WTC11 (cell line): ENCODE measurements at places on chromosomes 12 and 14. TPM values are rescaled to one million over a fixed set of nuclear protein-coding genes. Genes with fewer than 3 reads are reported as not detected.
A peak's percentile ranks its signal among the peaks of the same experiment; 100 is the strongest.

The OVCH1 gene
- 0.04 to 0.25 TPM in 2 of 3 replicates, not detected in the other for total RNA-seq

The SMOC1 gene
- 0.76 to 1.1 TPM (median 1.0 TPM) in 3 replicates for total RNA-seq

The PLA2G1B gene
- total RNA-seq = 0.92 to 1.8 TPM (median 1.4 TPM) in 3 replicates

The LTBR gene
- total RNA-seq = 4.0 to 6.1 TPM (median 4.5 TPM) in 3 replicates

The KIAA0586 gene
- 20.5 to 23.5 TPM (median 22.2 TPM) in 3 replicates for total RNA-seq

The OTOGL gene
- total RNA-seq = 0.39 to 0.62 TPM (median 0.55 TPM) in 3 replicates

DNA sequence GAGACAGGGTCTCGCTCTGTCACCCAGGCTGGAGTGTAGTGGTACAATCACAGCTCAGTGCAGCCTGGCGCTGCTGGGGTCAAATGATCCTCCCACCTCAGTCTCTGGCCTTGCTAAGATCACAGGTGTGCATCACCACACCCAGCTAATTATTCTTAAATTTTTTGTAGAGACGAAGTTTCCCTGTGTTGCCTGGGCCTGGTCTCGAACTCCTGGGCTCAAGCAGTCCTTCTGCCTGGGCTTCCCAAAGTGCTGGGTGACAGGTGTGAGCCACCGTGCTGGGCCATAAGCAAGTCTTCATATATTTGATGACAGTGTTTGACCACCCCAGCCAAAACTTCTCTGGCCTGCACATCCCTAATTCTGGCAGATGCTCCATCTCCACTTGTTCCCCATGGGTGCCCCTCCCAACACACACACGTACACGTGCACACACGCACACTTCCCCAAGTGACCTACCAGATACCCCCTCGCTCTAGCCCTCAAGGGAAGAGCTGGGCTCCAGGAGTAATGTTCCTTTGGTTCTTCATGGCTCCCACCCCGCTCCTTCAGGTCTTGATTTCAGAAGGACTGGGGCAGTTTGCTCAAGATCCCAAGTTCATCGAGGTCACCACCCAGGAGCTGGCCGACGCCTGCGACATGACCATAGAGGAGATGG, 104.3 kb upstream of the FKBP4 start:
- peaks cover 27% of the 10 kb centered on the region for H3K4me1 ChIP-seq
- no peaks in the 10 kb centered on the region for H3K36me3 ChIP-seq
- no peak overlapping the region for H3K27ac ChIP-seq
- peaks cover 24% of the 10 kb centered on the region for H3K27me3 ChIP-seq
- H3K4me3 ChIP-seq = peak overlapping the region; percentile 74

DNA sequence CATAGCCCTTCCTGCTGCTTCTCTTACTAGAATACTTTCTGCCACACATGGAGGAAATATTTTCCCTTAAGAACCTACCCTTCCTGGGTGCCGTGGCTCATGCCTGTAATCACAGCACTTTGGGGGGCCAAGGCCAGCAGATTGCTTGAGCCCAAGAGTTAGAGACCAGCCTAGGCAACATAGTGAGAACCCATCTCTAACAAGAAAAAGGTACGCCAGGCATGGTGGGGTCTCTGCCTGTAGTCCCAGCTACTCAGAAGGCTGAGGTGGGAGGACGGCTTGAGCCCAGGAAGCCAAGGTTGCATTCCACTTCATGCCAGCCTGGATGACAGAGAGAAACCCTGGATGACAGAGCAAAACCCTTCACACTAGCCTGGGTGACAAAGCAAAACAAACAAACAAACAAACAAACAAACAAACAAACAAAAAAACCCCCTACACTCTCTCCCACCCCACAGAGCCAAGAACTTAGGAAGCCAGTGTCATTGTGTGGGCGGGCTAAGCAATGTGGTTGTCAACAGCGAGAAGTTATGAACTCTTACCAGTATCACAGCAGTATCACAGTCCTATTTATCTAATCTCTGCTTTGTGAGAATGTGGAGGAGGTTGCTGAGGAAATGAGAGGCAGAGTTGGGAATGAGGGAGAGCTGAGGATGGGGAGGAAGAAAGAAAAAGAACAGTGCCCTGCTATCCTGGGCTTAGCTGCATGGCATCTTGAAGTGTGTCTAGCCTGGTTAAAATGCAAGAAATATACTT, 53.8 kb upstream of the CLEC14A start:
- DNase-seq = no peak
- peaks cover 31% of the 10 kb centered on the region for H3K4me1 ChIP-seq
- H3K4me3 ChIP-seq = no peak overlapping the region
- no peak overlapping the region for H3K27ac ChIP-seq
- H3K36me3 ChIP-seq = no peaks in the 10 kb centered on the region

- H3K4me1 ChIP-seq = peaks cover 4% of the 10 kb centered on the region; the same call in 1 of the 2 replicates
- no peaks in the 10 kb centered on the region for H3K36me3 ChIP-seq
- H3K27ac ChIP-seq = no peak overlapping the region; the same call in 1 of the 2 replicates
Observed at GRCh38 chr12:95582230-95583058, 31.2 kb upstream of the USP44 start.

DNA sequence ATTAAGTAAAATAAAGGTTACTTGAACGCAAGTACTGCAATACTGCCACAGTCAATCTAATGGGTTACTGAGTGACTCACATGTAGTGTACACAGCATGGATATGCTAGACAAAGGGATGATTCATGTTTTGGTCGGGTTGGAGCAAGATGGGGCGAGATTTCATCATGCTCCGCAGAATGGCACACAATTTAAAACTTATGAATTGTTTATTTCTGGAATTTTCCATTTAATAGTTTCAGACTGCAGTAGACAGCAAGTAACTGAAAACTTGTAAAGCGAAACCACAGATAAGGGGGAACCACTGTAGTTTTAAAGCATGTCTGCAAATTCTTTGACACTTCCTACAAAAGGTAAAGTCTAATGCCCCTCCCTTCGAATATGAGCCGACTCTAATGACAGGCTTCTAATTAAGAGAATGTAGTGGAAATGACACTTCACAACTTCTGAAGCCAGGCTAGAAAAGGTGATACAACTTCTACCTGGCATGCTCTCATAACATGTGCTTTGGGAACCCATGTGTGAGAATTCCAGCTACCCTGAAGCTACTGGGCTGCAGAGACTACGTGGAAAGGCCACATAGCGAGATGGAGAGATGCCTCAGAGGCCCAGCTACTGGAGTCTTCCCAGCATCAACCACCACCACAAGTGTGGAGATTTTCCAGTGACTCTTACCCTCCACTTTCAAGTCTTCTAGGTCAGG, 13.9 kb upstream of the TCP11L2 start:
- H3K4me3 ChIP-seq = no peak overlapping the region
- no peak overlapping the region for H3K27ac ChIP-seq
- no peaks in the 10 kb centered on the region for H3K4me1 ChIP-seq
- no peak for DNase-seq
- H3K27me3 ChIP-seq = no peaks in the 10 kb centered on the region; the same call in 1 of the 2 replicates
- no peaks in the 10 kb centered on the region for H3K36me3 ChIP-seq

GRCh38 chr12:61521258-61521657, 738.9 kb upstream of the USP15 start:
- peaks cover 32% of the 10 kb centered on the region for H3K4me1 ChIP-seq
- H3K27ac ChIP-seq = no peak overlapping the region; the same call in 1 of the 2 replicates
- no peak for DNase-seq
- no peaks in the 10 kb centered on the region for H3K36me3 ChIP-seq

DNA sequence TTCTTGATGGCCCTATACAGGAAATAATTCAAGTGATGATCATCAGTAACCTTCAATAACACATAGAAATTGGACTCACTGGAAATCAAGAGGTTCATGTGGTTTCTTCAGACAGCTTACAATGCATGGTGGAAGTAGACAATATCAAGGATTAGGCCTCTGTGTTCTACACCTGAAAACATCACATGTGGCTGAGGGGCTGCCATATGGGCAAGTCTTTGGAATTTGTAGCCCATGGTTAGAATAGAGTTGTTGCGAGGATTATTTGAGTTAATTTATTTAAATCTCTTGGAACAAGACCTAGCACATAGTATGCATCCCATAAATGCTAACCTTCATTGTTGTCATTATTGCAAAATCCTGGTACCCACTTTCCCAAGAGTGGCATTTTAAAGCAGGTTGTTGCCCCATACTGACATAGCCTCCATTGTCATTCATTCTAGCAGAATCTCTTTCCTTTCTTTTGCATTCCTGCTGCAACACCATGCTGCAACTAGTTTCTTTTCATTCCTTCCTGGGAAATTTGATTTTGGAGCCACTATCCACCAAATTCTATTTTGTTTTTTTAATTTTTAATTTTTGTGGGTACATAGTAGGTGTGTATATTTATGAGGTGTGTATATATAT, 352.7 kb upstream of the NAV3 start:
- peaks cover 24% of the 10 kb centered on the region for H3K4me1 ChIP-seq
- H3K27ac ChIP-seq = 0 out of 2 replicates have a peak overlapping the region, but pooled peaks have one; percentile 24
- no peaks in the 10 kb centered on the region for H3K27me3 ChIP-seq

- DNase-seq = no peak
- H3K27me3 ChIP-seq = no peaks in the 10 kb centered on the region
- peak overlapping the region; percentile 51; the same call in 1 of the 2 replicates for H3K27ac ChIP-seq
- no peak overlapping the region for H3K4me3 ChIP-seq
- peaks cover 15% of the 10 kb centered on the region for H3K4me1 ChIP-seq
Observed at GRCh38 chr12:18261906-18262305, 588 bp downstream of the PIK3C2G start.

- H3K27ac ChIP-seq = peak overlapping the region; percentile 96
- DNase-seq = no peak
- H3K27me3 ChIP-seq = no peaks in the 10 kb centered on the region
- peaks cover 34% of the 10 kb centered on the region for H3K4me1 ChIP-seq
- peak overlapping the region; percentile 39 for H3K4me3 ChIP-seq
Observed at GRCh38 chr12:31506515-31507306, 84.2 kb downstream of the DENND5B start.

- H3K4me1 ChIP-seq = peaks cover 16% of the 10 kb centered on the region
- peaks cover 19% of the 10 kb centered on the region for H3K36me3 ChIP-seq
- no peak for DNase-seq
- peak overlapping the region; percentile 89 for H3K4me3 ChIP-seq
- no peaks in the 10 kb centered on the region for H3K27me3 ChIP-seq
- H3K27ac ChIP-seq = no peak overlapping the region
Observed at GRCh38 chr12:116739381-116739887, 1.3 kb downstream of the RNFT2 start.

DNA sequence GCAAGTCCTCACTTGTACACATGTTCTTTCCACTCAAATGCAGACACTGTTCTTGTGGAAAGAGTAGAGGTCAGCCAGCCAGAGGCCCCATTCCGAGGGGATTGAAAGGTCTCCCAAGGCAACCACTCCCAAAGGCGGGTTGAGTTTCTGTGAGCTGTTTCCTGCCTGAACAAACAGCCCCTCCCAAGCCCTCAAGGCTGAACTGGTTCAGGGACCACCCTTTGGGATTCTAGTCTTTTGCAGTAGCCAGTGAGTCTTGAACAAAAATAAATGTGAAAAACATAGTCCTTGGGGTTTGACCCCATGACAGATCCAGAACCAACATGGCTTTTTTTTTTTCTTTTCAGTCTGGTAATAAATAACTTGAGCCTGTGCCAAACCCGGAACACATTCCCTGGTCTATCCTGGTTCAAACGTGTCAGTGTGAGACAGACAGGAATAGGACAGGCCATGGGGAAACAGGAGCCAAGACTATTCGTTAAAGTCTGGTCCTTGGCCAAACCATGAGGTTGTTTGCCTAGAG, 17.6 kb upstream of the STK38L start:
- H3K4me1 ChIP-seq = peaks cover 5% of the 10 kb centered on the region
- no peaks in the 10 kb centered on the region for H3K36me3 ChIP-seq
- H3K27me3 ChIP-seq = no peaks in the 10 kb centered on the region; the same call in 1 of the 2 replicates

GRCh38 chr12:25935355-25936144, 22.9 kb upstream of the RASSF8 start:
- no peak overlapping the region for H3K4me3 ChIP-seq
- H3K27me3 ChIP-seq = no peaks in the 10 kb centered on the region
- H3K4me1 ChIP-seq = peaks cover 21% of the 10 kb centered on the region
- DNase-seq = no peak
- H3K36me3 ChIP-seq = no peaks in the 10 kb centered on the region

- no peak overlapping the region for H3K4me3 ChIP-seq
- no peaks in the 10 kb centered on the region for H3K36me3 ChIP-seq
- H3K4me1 ChIP-seq = peaks cover 7% of the 10 kb centered on the region
- no peak overlapping the region for H3K27ac ChIP-seq
- no peak for DNase-seq
Observed at GRCh38 chr12:13986031-13986430, 4.6 kb upstream of the GRIN2B start.

- DNase-seq = no peak
- H3K4me3 ChIP-seq = no peak overlapping the region
- peaks cover 3% of the 10 kb centered on the region; the same call in 1 of the 2 replicates for H3K36me3 ChIP-seq
- H3K27ac ChIP-seq = no peak overlapping the region
- H3K4me1 ChIP-seq = peaks cover 4% of the 10 kb centered on the region
Observed at GRCh38 chr14:92579244-92579936, 65.8 kb downstream of the RIN3 start.

DNA sequence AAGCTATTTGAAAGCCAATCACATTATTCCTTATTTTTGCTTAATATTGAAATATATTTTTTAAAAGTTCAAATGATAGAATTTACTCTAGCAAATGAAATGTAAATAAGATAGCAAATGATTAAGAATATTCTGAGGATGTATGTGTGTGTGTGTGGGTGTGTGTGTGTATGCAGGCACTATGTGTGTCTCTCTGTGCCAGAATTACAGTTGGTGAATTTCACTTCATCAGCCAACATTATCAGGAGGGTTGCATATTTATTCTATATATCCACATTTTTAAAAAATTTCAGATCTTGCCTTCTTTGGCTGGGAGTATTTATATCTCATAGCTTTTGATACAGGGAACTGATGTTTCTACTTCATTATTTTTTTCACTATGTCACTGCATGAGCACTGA, 274.9 kb upstream of the SOX5 start:
- H3K27me3 ChIP-seq = no peaks in the 10 kb centered on the region
- H3K27ac ChIP-seq = no peak overlapping the region
- no peak overlapping the region for H3K4me3 ChIP-seq
- DNase-seq = no peak

- no peaks in the 10 kb centered on the region for H3K27me3 ChIP-seq
- H3K36me3 ChIP-seq = peaks cover 36% of the 10 kb centered on the region
- H3K4me3 ChIP-seq = no peak overlapping the region
- H3K27ac ChIP-seq = no peak overlapping the region; the same call in 1 of the 2 replicates
Observed at GRCh38 chr12:26919216-26919555, 18.6 kb downstream of the INTS13 start.

GRCh38 chr12:58732894-58733293, 187.4 kb downstream of the LRIG3 start:
- no peaks in the 10 kb centered on the region for H3K27me3 ChIP-seq
- no peaks in the 10 kb centered on the region for H3K36me3 ChIP-seq
- H3K4me3 ChIP-seq = no peak overlapping the region
- H3K27ac ChIP-seq = no peak overlapping the region
